ENCODE measurements at places on chromosomes 5 and 9.

DNA sequence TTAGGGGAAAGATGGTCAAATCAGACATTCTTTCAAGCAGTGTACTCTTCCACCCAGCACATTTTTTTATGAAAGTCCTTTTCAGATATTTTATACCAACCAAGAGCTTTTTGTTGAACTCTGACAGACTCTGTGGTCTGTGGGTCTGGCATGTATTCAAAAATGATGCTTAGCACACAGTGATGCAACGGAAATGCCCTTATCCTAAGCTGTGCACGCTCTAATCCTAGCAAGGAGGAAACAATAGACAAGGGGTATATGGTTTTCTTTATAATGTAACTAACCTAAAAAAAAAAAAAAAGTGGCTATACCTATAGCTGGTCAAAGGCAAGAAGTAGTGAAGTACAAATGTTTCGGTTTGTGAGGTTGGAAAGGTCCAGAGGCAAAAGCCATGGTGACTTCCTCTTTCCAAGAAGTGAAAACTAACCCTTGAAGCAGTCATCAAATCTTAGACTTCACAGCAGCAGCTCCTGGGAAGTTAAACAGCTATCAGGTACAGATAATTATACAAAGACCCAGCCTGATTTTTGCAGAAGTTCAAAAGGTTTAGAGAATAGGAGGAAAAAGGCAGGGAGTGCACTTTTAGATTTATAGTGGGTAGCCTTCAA is 82.5 kb downstream of the SEMA6A start:
- no peak for DNase-seq

GRCh38 chr9:111412280-111412679 is 71.9 kb downstream of the ECPAS start:
- no peak for DNase-seq

- DNase-seq: no peak
Measured at GRCh38 chr9:87497080-87497603, 525 bp upstream of the DAPK1 start.

GRCh38 chr5:74500110-74500917 is 140.2 kb downstream of the ENC1 start:
- no peak for DNase-seq

DNA sequence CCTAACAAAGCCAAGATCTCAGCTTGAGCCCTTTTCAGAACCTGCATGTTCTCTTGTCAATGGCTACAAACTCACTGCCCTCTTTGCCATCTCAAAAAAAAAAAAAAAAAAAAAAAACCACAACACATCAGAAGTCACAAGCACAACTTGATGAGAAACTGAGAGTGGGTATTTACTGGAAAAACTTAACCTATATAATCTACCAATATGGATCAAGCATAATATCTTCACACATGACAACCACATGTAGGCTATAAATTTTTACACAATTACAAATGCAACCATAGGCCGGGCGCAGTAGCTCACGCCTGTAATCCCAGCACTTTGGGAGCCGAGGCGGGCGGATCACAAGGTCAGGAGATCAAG is 9.0 kb downstream of the MTMR12 start:
- DNase-seq: no peak

DNA sequence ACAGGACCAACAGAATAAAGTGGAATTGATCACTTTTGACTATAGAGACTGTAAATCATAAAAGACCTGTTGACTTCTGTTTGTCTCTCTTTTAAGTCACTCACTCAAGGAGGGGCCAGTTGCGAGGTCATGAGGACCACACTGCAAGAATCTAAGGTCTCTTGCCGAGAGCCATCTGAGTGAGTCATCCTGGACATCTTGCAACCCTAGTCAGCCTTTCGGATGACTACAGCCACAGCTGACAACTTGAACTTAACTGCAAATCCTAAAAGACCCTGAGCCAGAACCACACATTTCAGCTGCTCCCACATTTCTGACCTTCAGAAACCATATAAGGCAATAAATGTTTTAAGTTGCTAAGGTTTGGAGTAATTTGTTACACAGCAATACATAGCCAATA is 129.7 kb upstream of the RAD23B start:
- DNase-seq: no peak

DNA sequence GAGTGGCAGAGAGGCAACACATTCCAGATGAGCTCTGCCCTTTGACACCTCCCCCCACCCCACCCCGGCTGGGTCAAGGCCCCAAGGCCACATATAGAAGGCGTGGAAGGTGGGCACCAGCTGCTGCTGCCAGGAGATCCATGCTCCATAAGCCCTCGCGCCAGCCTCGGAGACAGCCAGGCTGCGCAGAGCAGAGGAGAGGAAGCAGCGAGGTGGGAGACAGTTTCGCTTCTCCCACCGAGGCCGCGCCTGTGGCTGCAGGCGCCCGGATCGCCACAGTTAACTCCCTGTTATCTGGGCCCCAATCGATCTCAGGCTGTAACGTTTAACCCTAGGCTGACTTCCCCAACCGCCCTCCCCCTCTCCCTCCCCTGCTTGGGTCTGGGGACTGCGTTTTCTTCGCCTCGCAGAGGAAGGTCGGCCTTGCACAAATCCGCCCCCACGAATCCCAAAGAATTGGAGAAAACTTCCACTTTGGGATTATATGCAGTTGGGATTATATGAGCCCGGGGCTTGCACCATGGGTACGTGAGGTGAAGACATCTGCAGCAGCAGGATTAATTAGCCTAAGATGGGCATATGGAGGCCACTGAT is 1.1 kb upstream of the CXXC5 start:
- DNase-seq: peak; percentile 19

DNA sequence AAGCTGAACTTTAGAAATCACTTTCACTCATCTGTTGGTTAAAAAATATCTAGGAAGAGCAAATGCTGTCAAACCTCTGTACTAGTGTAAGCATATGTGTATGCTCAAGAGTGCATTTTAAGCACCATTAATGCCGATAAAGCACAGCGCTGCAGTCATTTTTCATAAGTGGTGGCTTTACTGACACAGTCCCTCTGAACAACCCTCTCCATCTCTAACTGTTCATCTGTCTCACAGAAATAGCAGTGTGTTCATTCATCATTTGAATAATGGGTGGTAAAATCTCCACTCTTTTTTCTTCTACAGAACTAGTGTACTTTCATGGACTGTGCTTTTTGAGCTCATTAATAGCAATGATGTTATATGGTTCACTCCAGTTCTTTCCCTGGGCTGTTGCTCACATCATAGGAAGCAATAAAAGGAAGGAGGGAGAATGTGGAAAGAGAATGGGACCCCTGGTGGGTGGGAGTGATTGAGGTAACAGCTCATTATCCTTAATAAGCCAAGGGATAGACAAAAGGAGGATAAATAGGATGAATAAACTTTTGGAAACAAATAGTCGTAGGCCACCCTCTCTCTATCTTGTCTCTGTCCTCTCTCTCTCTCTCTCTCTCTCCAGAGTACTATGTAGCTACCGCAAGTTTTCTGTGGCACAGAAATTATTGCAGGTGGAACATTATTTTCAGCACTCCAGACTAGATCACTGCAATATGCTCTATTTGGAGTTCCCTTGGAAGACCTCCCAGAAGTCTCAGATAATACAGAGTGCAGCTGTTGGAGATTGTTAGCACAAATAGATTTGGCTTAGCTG is 117.9 kb upstream of the PRDM9 start:
- DNase-seq: peak; percentile 48

GRCh38 chr9:1647776-1648175 is 367.4 kb upstream of the SMARCA2 start:
- DNase-seq: no peak

GRCh38 chr5:124935065-124935464 is 188.6 kb upstream of the ZNF608 start:
- no peak for DNase-seq

- DNase-seq: no peak
Measured at GRCh38 chr9:14311956-14312685, 1.8 kb downstream of the NFIB start.

- DNase-seq: no peak
Measured at GRCh38 chr5:154330097-154330667, 115.6 kb upstream of the SAP30L start.

GRCh38 chr5:10691826-10692785 is 68.9 kb downstream of the DAP start:
- no peak for DNase-seq

DNA sequence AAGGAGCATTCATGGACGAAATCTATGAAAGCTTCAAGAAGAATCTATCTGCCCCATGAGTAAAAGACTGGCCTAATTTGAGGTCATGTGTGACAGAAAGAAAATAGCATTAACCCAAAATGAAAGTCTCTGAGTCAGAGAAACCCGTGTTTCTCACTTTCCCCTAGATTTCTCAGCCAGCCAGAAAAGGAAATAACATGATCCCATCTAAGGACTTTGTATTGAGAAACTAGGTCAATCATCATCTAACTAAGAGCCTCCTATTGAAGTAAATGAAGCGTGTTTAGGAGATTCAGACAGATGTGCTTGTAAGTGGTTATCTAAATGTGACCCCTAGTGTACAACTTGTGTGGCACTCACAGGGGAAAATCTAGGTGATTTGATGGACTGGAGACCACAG is 77.3 kb upstream of the ZNF366 start:
- DNase-seq: no peak

GRCh38 chr5:68178579-68178978 is 37.0 kb upstream of the PIK3R1 start:
- no peak for DNase-seq

DNA sequence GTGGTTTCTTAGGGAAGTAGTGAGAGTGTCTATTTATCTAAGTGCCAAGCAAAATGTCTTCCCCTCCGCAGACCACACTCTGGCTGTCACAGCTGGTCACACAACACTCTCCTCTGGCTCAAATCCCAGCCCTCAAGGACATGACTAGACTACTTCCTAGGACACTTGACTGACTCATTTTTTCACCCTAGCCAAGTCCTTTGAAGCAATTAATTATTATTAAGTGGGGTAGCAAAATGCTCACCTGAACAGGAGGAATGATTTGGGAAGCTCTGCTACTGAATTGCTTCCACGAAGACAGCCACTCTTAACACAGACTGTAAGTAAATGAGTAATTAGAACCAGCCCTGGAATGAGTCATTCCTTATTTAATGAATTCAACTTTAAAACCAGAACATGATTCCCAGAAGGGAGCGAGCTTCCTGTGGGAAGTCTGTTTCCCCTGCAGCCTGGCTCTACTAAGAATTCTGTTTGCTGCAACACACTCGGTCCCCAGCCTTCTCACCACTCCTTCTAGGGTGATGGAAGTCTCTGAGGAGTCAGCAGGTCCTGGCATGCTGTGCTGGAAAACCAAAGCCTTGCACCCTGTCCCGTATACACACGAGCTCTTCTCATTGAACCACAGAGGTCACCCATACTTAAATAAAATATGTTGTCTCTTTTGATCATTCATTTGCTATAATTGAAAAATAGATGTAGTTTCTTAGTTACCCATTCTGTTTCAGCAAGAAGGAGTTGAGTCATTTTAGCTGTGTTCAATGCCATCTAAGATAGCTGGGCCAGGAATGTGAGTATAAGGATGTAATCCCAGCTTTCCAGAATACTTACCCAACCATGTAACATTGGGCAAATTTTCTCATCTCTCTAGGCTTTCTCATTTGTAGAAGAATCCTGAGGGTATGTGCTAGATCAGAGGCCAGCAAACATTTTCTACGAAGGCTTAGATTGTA is 218.6 kb upstream of the RASEF start:
- DNase-seq: no peak

- DNase-seq: no peak
Measured at GRCh38 chr5:6792911-6793471, 79.8 kb downstream of the TENT4A start.

DNA sequence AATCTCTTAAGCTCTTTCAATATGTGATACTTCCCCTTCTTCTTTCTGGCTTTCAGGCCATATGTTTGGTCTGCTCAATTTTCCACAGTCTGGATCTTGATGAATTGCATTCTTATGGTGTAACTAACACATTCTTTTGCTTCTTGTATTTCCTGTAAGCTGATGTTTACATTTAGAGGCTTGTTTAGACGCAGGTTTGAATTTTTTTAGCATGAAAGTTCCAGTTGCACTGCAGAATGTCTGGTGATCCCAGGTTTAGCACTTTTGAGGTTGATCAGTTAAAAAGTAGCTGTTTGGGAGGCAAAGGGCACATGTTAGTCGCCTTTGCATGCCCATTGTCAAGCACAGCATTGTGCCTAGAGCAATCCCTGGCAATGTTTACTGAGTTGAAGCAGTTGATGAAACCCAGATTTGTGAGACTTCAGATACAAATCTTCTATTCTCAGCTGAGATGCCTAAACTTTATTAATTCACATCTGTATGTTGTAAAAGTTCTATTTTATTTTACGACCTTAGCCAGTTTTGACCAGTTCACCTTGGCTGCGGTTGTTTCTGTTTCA is 59.6 kb upstream of the SPATA31C2 start:
- DNase-seq: no peak

DNA sequence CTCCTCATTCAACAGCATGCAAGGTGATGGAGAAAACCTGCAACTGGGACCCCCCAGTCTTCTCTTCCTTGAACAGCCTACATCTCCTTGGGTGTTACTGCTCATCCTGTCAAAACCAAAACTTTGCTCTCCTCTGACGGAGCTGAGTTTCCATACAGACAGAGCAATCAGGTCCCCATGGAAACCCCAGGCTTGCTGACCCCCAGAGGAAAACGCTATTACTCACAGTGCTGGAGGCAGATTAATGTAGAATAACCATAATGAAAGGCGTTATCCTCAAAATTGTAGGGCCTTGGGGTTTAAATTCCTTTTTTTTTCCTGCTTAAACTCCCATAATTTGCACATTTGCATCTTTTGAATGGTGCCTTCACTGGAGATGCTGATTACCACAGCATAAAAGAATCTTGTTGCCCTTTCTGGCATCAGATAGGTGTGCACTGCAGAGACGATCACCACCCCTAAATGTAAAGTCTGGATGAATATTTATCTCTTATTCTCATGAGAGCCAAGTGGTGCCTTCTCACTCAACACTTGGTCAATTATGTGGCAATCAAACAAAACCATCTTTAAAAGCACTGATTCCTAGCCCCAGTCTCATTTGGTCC is 126.3 kb downstream of the MSX2 start:
- no peak for DNase-seq

DNA sequence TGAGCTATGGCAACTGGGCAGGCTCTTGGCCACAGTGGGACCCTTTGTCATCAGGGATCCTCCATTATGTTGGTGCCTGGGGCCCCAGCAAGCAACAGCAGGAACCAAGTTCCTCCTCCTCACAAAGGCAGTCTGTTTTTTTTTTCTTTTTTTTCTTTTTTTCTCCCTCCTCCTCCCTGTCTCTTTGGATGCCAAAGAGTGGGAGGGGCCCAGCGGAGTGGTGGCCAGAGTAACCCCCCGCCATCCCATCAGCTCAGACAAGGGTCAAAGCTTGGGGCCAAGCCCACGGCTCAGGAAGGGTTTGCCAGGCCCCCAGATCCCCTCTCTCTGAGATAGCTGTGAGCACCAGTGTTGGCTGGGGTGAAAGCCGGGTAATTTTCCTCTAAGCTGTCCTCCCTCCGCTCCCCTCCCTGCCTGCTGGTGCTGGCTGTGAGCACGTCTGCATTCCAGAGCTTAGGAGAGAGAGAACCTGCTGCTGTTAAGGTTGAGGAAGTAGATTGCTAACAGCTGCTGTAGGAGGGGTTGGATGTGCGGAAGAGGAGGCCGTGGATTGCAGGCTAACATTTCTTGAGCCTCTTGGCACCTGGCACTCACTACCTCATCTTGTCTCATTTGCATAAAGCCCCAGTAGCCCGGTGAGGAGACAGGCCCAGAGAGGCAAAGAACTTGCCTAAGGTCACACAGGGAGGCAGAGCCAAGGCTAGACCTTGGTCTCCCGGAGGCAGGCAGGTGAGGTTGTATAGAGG is 21.2 kb downstream of the GSN start:
- DNase-seq: peak; percentile 41

- no peak for DNase-seq
Measured at GRCh38 chr5:68780299-68780955, 313.4 kb upstream of the SLC30A5 start.

GRCh38 chr5:76664079-76664478 is 40.9 kb upstream of the F2RL2 start:
- no peak for DNase-seq

GRCh38 chr9:3992222-3992621 is 307.6 kb downstream of the GLIS3 start:
- no peak for DNase-seq
